ENCODE measurements at places on chromosomes 2 and 18.
A peak's percentile ranks its signal among the peaks of the same experiment; 100 is the strongest.

GRCh38 chr2:240333985-240334384 lies 101.5 kb upstream of the GPC1 start:
- DNase-seq: no peak

GRCh38 chr2:49035481-49035880 lies 118.8 kb downstream of the FSHR start:
- no peak for DNase-seq

DNA sequence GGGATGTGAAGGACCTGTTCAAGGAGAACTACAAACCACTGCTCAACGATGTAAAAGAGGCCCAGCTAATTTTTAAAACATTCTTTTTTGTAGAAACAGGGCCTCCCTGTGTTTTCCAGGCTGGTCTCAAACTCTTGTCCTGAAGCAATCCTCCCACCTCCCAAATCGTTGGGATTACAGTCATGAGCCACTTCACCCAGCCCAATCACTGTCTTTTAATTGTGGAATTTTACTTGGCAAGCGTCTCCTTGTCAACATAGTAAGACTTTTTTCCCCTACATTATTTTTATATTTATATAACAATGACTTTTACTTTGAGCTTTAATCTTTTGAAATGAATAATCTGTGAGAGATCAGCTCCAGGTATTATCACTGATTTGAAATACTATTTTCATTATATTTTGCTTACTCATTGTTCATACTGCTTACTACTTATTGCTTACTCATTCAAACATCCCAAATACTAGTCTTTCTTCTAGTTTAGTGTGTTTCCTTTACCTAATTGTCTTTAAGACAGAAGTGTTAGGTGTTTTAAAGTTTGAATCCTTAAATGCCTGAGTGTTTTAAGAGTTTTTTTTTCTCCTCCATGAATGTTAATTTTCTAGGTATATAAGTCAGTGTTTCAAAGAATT lies 48.9 kb downstream of the PTPN4 start:
- DNase-seq: no peak

DNA sequence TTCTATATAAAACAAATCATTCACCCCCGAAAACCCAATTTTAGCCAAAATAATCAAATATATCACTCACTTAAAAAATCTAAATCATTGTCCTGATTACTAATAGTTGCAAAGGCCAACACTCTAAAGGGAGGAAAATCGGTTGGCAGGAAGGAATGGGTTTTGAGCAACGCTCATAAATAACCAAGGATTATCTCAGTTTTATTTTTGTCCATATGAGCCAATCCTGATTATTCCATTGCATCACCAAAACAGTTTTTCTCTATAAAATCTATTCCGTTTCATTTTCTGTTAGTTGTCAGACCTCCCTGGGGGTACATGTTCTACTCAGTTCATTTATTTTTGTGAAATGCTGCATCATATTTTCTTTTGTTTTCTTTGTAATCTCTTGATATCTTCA lies 174.1 kb downstream of the LRATD1 start:
- no peak for DNase-seq

DNA sequence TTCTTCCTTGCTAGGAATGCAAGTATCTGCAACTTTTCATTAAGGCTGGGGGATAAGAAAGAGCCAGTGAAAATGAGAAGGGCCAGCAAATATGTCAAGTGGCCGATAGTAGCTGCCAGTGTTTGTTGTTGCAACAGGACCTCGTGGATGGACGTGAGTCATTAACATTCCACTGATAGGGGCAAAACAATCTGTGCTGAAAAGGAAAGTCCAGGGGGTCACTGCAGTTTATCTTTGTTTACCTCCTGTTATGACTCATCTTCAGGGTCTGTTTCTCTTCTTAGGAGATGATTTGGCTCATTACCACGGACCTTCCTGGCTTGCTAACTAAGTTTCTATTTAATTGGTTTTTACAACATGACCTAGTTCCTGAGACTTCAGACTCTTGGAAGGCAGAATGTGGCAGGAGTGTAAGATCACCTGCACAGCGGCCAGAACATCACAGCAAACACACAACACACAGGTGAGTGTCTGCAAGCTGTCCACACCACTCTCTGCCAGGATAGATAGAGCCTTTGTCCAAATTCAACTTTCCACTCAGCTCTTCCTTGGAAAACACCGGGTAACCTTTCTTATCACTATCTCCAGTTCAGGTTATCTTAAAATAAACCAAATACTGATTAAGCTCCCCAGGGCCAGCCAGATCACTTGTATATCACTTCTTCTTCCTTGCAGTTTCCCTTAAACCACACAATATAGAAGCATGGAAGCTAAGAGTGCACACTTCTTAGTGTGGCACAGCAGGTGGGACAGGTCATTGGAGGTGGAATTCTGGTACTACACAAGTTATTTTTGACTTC lies 157.5 kb upstream of the LMAN1 start:
- DNase-seq: no peak

DNA sequence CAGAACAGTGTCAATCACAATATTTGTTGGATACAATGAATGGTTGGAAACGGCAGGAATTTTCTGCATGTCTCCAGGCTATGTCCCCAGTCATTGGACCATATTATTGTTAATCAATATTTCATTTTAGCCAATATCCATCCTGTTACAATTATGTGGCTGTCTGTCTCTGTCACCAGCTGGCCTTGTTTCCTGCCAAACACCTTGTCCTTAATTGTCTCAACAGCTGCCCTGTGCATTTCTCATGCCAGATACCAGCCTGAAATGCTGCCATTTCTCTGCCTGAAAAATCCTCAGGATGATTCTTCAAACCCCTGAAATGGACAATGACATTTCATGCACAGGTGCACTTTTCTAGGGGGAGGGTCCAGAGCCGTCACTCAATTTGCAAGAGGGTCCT lies 170.6 kb downstream of the ALPK2 start:
- no peak for DNase-seq

DNA sequence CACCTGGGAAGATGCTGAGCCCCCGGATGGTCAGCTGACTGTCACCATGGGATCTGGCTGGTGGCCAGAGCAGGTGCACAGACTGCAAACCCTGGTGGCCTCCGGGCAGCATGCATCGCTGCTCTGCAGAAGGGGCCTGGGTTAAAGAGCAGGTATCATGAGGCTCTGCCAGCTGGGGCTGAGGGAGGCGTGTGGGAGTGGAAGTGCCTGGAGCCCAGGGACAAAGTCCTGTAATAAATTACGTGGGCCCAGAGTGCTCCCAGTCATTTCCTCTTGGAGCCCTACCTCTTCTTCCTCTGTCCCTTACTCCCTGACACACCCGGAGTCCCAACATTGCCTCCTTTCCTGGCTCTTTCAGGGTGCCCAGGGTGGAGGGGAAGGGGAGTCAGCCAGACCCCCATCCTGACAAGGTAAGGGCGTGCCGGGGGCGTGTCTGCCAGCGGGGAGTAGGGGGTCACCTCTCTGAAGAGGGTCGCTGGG lies at the start of gene MYO7B:
MYO7B (plus strand) TSS at position 262 of the 480 bp plus-strand sequence. CDS start 24,040 bp downstream, outside the sequence.
- DNase-seq: no peak

- DNase-seq: no peak
Measured at GRCh38 chr18:29184654-29185053, 1007.7 kb upstream of the CDH2 start.

GRCh38 chr2:236579746-236580315 lies 10.2 kb downstream of the ACKR3 start:
- DNase-seq: no peak

DNA sequence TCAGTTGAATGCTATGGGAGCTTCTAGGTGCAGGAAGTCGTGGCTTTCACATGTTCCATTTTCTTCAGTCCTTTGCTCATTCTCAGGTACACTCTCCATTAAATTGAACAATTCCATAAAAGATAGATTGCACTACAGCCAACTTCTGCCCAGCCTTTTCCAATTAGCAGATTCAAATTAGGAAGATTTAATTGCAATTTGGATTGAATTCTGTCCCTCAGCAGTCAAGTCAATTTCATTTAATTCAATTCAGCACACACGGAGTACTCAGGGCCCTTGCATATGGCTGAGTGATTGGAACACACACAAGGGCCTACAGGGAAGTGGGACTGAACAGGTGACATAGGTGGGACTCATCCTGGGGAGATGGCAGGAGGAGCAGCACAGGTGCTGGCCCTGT lies 220.4 kb downstream of the LOXHD1 start:
- no peak for DNase-seq

- DNase-seq: no peak
Measured at GRCh38 chr2:184780944-184781343, 182.6 kb downstream of the ZNF804A start.

DNA sequence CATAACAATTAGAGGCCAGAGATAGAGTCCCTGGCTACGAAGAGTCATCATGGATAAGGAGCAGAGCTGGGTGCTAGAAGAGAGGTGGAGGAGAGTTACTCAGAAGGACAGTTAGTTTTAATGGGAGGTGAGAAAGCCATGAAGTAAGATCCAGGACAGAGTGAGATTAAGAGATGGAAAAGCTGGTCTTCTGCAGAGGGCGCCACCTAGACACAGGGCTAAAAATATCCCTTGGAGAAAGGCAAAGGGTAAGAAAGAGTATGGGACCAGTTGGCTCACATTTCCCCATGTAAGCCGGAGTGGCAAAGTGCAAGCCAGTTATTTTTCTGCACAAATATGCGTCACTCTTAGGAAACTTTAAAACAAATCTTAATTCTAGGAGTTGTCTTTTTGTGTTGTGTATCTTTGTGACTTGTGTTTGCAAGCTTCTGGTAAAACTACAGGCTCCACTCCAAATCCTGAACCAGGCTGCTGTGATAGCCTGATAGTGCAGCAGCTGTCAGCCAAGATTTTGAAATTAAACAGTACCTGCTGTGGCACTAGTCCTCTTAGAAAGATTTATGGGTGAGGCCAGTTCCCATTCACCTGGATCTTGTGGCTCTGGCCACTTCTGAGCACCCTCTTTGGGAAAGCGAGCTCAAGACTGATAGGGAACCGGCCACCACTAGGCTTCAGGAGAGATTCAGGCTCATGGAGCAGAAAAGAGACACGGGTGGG lies 204.2 kb downstream of the TPGS2 start:
- no peak for DNase-seq

DNA sequence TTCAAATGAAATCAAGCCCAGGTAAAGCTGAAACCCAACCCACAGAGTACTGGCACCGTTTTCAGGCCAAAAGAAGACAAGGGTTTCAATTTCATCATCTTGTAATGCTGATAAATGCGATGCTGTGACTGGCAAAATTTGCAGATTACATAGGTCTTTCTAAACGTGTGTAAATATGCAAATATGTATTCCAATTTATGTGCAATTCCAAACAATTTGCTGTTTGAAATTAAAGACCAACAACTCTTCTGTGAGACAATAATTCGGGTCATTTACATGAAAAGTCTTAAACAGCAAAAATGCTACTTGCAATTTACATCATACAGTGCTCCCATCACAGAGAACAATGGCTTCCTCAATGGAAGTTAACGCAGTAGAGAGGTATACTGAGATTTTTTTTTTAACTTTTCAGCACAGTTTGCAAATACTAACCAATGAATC lies 2.8 kb upstream of the ZNF532 start:
- peak; percentile 55 for DNase-seq

GRCh38 chr2:445896-446295 lies 158.0 kb upstream of the ALKAL2 start:
- DNase-seq: no peak

DNA sequence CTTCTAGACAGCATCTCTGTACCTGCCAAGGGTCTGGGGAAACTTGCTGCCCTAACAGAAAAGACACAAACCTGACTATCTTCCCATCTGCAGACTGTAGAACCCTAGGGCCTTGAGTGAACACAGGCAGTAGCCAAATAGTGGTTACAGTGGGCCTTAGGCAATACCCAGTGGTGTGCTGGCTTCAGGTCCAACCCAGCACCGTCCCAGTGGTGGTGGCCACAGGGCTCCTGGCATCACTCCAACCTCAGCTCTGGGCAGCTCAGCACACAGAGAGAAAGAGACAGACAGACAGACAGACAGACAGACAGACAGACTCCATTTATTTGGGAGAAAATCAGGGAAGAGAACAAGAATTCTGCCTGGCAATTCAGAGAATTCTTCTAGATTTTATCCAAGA lies 29.3 kb upstream of the UPP2 start:
- DNase-seq: no peak

DNA sequence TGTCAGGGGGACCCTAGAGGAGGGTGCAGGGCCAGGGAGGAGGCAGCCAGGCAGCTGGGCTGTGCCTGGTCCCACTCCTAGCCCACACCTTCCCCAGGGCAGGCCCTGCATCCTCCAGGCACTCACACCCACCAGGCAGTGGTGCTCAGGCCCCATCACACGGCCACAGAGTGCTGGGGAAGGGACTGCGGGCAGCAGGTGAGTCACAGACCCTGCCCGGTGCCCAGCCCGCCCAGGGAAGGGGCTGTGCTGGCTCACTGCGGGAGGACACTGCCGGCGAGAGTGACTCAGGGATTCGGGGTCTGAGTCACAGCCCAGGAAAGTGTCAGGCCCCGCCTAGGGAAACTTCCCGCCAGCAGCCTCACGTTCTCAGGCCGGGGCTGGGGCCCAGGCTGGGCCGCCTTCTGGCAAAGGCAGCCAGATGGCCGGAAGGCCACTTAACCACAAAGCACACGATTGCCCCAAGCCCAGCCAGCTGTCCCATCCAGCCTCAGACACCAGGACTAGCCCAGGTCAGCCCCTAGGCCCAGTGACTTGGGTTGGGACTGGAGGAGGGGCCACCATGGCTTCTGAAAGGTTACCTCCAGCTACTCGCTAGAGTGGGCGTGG lies 42.2 kb downstream of the BIN1 start:
- peak; percentile 51 for DNase-seq

GRCh38 chr2:166539340-166540162 lies 45.5 kb upstream of the SCN7A start:
- peak; percentile 59 for DNase-seq

DNA sequence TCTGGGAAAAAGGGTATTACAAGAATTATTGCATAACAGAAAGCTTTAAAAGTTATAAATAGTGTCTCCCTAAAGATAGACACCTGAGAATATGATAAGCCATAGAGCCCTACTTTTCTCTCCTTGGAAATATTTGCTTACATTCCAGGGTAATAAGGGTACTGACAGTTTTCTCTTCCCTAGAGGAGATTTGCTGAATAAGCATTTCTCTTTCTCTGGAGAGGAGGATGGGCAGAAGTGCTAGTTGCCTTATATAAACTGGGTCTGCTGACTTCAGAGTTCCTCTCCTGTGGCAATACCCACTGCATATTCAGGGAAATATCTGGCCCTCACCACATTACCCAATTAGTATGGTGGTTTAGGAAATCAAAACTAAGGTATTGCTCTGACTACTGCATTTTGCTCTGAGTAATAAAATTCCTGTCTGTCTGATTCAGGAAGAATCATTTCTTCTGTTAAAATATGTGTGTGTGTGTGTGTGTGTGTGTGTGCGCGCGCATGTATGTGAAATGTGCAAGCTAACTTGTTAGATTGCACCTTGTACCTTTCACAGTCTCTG lies 1391.3 kb downstream of the DSC3 start:
- no peak for DNase-seq

GRCh38 chr2:70261501-70261900 lies 3.6 kb downstream of the PCYOX1 start:
- DNase-seq: no peak

GRCh38 chr18:50594942-50595341 lies 35.1 kb downstream of the MAPK4 start:
- no peak for DNase-seq

Measured in hippocampal formation (tissue), 2 donors.